ENCODE measurements at places on chromosomes 16 and 17. TPM values are rescaled to one million over a fixed set of nuclear protein-coding genes. Genes with fewer than 3 reads are reported as not detected.

DNA sequence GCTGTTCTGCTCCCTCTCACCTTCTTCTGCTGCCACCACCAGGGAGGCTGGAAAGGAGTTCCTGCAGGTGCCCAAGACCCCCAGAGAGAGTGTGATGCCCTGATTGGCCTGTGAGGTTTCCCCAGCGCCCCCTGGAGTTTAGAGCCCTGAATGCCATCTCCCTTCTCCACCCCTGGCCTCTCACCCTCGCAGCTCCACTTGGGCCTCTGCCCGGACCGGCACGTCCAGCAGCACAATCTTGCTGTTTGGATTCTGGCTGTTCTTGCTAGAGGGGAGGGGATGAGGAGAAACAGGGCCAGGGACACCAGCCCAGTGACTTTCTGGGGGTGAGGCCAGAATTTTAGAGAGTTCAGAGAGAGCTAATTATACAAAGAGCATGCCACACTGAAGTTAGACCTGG is 12.5 kb upstream of the FAM171A2 start:
- DNase-seq: no peak

DNA sequence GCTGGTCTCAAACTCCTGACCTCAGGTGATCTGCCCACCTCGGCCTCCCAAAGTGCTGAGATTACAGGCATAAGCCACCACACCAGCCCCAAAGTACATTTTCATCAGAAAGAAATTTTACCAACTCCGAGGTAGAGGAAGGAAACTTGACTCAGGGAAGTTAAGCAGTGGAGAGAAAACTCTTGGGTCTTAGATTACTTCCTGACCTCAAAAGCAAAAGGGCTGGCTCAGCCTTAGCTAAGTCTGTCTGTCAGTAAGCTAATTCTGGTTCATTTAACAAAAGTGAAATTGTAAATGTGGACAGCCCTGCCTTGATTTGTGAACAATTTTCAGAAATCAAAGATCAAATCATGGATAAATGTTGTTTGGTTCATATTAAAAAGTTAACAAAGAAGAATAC is 30.6 kb downstream of the MAP2K6 start:
- no peak for DNase-seq

DNA sequence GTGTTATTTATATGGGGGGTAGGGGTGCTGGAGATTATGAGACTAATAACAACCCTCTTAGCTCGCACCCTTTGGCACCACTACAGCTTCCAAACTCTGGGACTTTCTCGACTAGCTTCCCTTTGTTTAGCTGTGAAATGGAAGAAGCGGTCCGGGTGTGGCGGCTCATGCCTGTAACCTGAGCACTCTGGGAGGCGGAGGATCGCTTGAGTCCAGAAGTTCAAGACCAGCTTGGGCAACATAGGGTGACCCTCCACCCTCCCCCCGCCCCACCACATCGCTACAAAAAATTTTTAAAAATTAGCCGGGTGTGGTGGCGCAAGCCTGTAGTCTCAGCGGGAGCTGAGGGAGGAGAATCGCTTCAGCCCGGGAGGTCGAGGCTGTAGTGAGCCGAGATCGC is 814 bp upstream of the CDH3 start:
- peak; percentile 57 for DNase-seq

DNA sequence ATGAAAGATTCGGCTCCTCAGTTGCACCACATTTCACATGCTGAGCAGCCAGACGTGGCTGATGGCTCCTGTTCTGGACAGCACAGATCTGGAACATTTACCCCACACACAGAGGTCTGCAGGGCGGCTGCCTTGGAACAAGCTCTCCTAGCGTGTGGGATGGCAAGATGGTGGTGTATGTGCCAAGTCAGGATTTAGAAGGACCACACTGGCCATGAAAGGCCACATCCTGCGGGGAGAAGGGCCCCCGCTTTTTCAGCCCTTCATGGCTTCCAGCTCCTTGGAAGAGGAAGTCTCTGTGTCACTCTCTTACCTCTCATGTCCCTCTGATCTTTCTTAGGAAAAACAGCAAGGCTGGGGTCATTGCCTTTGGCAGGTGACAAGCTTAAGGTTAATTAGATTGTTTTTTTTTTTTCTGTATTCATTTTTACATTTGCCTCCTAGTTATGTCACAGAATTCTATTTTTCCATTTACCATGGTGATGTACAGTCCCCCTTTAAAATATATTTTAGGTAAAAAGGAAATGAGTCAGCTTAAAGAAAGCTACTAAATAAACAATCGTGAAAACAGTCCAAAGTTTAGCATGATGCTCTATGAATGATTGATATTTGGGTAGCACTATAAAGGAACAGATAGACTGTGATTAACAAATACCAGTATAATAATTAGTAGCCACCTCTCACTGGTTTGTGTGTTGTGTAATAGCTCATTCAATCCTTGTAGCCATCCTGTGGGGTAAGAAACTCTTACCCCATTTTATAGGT is 396.6 kb downstream of the CPPED1 start:
- no peak for DNase-seq

GRCh38 chr17:43530288-43531081 is 15.7 kb downstream of the ETV4 start:
- DNase-seq: peak; percentile 93

- no peak for DNase-seq
These were observed 9.2 kb upstream of the ZNF652 start for GRCh38 chr17:49370971-49371834.

DNA sequence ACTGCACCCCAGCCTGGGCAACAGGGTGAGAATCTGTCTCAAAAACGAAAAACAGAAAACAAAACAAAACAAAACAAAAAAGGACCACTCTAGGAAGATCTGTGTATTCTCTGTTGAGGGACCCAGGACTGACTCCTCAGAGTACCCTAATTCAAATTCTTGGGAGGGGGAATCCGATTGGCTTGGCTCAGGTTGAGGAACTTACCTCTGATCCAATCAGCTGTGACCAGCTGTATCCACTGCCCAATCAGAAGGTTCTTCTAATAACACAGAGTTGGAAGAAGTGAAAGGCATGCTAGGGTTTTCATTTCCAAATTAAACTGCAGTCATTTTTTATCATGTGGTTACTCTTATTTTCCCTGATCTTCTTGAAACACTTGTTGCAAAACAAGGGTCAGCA is 105.9 kb upstream of the CACNG3 start:
- DNase-seq: no peak

DNA sequence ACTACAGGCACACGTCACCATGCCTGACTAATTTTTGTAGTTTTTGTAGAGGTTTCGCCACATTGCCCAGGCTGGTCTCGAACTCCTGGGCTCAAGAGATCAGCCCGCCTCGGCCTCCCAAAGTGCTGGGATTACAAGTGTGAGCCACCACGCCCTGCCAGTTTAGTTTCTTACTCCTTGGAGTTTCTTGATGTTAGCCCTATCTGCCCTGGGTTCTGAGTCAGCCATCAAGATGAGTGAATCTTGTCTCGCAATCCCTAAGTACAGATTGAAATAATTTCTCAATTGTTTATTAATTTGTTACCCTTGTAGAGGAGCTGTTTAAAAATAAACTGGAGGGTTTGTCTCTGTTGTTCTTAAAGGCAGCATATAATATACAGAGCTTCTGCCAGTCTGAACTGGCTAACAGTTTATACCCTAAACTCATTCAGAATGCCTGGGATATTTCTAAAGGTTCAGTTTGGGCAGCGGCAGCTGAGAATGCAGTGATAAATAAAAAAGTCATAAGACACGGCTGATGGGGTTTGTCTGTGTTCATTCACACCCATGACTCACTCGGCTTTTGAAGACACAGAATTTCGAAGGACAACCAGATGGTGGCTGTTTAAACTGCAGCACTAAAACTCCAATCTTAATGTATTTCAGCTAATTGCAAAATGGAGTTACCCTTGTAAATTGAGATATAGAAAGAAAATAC is 39.6 kb downstream of the GPRC5B start:
- peak; percentile 54 for DNase-seq

DNA sequence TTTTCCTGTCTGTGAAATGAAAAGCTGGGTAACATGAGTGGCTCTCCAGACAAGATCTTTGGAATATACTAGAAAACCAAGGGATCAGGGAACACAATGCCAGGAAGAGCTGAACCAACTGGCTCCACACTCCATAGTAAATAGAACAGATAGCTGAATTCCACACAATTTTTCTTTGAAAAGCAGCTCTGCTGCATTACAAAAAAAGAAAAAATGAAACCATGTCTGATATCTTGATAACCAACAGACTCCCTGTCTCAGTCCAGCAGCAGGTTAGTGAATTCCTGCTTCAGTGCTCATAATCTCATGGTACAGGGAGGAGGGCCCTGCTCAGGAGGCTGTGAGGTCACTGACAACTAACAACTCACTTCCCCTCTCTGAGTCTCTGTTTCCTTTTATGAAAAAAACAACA is 97.1 kb downstream of the CDH11 start:
- peak; percentile 58 for DNase-seq

DNA sequence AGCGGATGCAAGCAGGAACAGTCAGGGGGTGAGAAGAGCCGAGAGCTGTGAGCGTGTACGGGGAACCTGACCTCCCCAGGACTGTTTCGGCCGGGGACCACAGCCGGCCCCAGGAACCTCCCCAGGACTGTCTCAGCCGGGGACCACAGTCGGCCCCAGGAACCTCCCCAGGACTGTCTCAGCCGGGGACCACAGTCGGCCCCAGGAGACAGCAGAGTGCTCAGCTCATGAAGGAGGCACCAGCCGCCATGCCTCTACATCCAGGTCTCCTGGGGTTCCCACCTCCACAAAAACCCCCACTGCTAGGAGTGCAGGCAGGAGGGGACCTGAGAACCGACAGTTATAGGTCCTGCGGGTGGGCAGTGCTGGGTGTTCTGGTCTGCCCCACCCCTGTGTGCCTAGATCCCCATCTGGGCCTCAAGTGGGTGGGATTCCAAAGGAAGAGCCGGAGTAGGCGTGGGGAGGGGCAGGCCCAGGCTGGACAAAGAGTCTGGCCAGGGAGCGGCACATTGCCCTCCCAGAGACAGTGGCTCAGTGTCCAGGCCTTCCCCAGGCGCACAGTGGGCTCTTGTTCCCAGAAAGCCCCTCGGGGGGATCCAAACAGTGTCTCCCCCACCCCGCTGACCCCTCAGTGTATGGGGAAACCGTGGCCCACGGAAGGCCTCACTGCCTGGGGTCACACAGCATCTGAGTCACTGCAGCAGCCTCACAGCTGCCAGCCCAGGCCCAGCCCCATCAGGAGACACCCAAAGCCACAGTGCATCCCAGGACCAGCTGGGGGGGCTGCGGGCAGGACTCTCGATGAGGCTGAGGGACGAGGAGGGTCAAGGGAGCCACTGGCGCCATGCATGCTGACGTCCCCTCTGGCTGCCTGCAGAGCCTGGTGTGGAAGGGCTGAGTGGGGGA is 4.3 kb downstream of the RHBDF1 start:
- DNase-seq: no peak

- no peak for DNase-seq
These were observed 48.8 kb downstream of the AIPL1 start for GRCh38 chr17:6386041-6386630.

DNA sequence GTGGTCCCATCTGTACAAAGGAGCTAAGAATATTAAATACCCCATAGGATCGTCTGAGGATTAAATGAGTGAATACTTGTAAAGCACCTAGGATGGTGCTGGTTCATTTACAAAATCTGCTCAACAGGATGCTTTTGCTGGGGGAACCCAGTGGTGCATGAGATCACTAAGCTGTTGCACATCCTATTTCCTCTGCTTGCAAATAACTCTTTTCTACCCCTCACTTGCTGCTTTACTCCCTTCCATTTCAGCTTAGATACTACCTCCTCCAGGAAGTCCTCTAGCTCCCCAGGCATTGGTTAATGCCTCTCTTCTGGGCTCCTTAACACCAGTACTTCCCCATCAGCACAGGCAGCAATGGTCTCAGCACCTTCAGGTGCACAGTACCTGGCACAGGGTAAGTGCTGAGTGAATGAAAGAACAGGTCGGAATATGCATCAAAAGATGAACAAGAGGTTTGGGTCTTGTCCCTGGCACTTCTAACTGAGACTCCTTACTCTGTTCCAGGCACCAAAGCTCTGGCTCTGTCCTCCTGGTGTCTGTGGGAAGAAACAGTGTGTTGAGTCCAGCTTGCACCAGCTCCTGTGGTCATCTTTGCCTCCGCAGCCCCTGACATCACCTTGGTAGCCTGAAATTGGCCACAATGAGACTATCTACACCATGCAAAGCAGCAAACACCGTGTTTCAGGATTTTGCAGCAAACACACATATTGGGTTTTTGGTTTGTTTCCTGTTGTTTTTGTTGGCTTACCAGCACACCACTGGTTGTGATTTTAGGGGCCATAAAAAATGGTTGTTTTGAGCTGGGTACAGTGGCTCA is 24.1 kb upstream of the IL21R start:
- DNase-seq: no peak

DNA sequence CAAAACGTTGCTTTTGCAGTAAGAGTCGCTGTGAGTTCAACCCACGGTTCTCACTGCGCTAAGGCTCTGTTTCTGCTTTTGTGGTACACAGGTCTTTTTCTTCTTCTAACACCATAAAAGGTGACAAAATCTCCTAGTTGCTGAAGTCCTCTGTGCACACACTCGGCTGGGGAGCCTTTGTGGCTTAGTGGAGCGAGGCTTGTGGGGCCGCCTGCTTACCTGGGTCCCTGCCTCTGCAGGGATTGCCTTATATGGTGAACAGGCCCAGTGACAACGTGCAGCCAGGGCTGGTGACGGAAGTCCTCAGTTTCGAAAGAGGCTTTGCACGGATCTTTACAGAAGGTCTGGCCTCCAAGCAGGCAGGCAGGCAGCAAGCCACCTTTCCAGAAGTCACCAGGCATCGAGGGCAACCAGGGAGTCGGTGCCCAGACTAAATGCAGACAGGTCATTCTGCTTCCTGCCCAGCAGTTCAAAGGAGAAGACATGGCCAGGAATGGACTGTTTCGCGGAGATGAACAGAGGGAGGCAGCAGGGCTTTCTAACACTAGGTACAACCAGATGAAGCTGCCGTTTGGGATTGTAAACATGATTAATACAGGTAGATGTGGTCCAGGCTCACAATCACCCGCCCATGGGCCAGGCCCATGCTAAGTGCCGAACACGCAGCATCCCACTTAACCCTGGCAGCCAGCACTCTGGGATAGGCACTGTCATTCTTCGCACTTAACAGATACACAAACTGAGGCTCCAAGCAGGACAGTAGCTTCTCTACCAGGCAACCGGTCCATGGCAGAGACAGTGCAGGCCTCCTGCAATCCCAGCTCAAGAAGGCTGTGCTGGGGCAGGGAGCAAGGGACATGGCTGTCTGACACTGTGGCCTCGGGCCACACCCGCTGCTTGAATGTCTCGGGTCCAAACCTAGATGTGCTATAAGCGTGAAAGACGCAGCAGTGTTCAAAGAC is 10.7 kb upstream of the MEAK7 start:
- peak; percentile 45 for DNase-seq

The HSD17B2 gene
- 76.7 TPM for total RNA-seq

The KRT36 gene
- total RNA-seq: not detected

The ABCA10 gene
- total RNA-seq: 1.5 TPM

The CES3 gene
- 1.2 TPM for total RNA-seq

The MPV17L gene
- total RNA-seq: 2.6 TPM

The OR4D2 gene
- total RNA-seq: not detected

The KCNAB3 gene
- total RNA-seq: 1.4 TPM
